Bronchial epithelial cell (primary cell): ENCODE measurements at places on chromosomes 5 and 9. TPM values are rescaled to one million over a fixed set of nuclear protein-coding genes. Genes with fewer than 3 reads are reported as not detected.

- DNase-seq: no peak
Measured at GRCh38 chr9:101427358-101427757, 8.2 kb downstream of the ALDOB start.

- no peak for DNase-seq
Measured at GRCh38 chr5:34484216-34484920, 171.8 kb upstream of the RAI14 start.

GRCh38 chr9:87686520-87687090 is 39.3 kb upstream of the CTSL start:
- no peak for DNase-seq

GRCh38 chr5:40356248-40356647 is 323.5 kb upstream of the PTGER4 start:
- DNase-seq: no peak

GRCh38 chr9:17742067-17742466 is 163.2 kb downstream of the SH3GL2 start:
- no peak for DNase-seq

- peak; percentile 57 for DNase-seq
Measured at GRCh38 chr9:70117835-70118319, 74.2 kb downstream of the MAMDC2 start.

DNA sequence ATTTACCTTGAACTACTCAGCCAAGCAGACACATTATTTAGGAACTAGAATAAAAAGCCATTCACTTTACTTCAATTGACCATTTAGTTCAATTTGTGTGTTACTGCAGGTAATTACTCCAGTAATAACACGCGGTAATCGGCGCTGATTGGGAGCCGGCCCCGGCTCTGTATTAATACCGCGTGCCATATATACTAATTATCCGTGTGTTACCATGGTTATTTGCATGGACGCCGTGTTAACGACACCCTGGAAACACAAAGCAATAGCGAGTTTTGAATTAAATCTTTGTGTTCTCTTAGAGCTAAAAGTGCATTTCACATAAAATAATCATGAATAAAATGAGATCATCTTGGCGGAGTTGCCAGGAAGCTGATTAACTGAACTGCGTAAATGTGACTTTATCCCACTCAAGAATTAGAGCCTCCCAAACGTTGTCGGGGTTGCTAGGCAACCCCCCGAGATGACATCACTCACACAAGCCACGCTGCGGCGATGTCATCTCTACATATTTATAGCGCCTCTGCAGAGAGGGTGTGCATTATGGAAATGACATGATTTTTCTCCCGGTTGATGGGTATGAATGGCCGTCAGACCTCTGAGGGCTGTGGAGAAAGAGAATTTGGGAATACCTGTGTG is 41.4 kb upstream of the RNU6ATAC start:
- no peak for DNase-seq

GRCh38 chr9:77019236-77019925 is at the start of gene FOXB2:
TSS of gene FOXB2 (plus strand) at chr9:77019655. CDS start at chr9:77019655, 0 bp downstream.
- DNase-seq: no peak

GRCh38 chr5:10457682-10458574 is 16.2 kb downstream of the ROPN1L start:
- DNase-seq: no peak

GRCh38 chr5:103411711-103412110 is 150.9 kb downstream of the NUDT12 start:
- no peak for DNase-seq

DNA sequence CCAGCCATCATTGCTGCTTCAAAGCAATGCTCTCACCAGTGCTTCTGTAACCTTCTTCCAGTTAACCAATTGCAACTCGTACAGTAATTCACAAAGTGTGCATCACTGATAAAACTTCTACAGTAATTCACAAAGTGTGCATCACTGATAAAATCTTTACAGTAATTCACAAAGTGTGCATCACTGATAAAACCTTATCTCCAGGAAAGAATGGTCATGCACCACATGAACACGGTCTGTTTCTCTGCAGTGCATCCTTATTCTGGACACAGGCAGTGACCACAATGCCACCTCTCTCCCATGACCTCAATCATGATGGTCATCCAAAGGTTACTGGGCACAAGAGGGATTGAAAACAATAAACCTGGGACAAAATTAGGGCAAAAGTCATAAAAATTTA is 153.6 kb downstream of the TSSK1B start:
- DNase-seq: no peak

DNA sequence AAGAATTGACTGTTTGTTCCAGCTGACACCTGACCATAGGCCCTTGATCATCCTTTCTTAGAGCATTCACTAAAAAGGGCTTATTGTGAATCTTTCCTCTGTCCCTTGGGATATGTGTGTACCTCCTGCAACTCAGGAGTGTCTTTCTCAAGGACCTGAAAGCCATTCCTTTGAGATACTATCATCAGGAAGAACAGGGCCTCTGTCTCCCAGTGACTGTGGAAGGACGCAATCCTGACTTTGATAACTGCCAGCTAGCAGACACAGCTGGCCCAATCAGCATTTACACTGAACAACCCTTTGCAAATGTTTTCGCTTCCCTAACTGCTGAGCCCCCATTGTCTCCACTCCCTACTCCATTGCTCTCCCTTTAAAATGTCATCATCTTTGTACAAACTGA is 144.4 kb downstream of the RMI1 start:
- no peak for DNase-seq

The TUBB4B gene
- total RNA-seq: 82.7 and 193 TPM in 2 replicates

The CDC20B gene
- not detected in 2 replicates for total RNA-seq

The FRMD3 gene
- total RNA-seq: under 0.01 and 0.51 TPM in 2 replicates

The PAPPA gene
- 0.13 and 1.3 TPM in 2 replicates for total RNA-seq

The GALNT12 gene
- 1.0 and 2.6 TPM in 2 replicates for total RNA-seq

The DDX4 gene
- total RNA-seq: under 0.01 TPM in 1 of 2 replicates, not detected in the other

The WNT8A gene
- not detected in 2 replicates for total RNA-seq

The OR13J1 gene
- not detected in 2 replicates for total RNA-seq

The HTR1A gene
- total RNA-seq: not detected in 2 replicates

The TICAM2 gene
- 0.26 and 0.38 TPM in 2 replicates for total RNA-seq
